Cortex of kidney (tissue), 1 donor: ENCODE measurements at places on chromosomes 12 and 14.

GRCh38 chr14:50063876-50064420, 52.4 kb downstream of the VCPKMT start:
- DNase-seq, result no peak

DNA sequence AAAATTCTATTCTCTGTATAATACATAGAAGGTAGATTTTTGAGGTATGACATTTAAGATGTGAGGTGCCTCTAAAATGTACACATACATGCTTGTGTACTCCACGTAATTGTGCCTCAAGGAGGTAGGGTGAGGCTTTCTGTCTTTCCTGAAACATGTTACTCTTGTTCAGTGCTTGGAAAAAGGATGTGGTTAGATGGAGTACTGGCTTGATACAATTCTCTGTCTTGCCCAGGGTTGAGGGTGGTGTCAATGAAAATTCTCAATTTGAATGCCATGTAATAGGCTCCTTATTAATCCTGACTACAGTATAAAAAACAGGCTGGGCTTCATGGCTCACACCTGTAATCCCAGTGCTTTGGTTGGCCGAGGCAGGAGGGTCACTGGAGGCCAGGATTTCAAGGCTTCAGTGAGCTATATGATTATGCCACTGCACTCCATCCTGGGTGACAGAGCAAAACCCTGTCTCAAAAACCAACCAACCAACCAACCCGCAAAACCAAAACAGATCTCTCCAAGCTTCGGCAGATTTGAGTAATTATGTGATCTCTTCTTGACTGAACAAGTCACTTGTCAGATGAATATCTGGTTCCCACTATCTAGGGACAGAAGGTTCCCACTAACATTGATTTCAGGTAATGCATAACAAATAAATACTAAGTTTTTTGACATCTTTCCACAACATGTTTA, 41.6 kb downstream of the RCOR1 start:
- DNase-seq, result no peak

- no peak for DNase-seq
These were observed 2.1 kb downstream of the SIX4 start for GRCh38 chr14:60722107-60722356.

- DNase-seq, result no peak
These were observed 6.0 kb downstream of the KRT79 start for GRCh38 chr12:52828156-52828555.

DNA sequence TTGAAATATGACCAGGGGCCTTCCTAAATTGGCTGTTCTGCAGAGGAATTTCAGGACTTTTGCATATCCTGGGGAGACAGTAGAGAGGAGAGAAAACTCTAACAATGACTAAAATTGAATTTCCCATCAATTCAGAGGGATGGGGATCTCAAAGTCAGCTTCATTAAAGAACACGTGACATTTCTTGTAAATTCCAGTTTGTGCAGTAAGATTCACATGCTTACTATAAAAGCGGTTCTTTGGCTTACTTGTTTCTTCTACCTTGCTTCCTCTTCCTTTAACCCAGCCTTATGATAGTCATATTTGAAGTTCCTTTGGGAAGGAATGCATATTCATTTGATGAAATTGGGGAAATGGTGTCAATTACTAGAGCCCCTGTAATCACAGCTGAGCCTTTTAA, 143.7 kb upstream of the GZMB start:
- no peak for DNase-seq

DNA sequence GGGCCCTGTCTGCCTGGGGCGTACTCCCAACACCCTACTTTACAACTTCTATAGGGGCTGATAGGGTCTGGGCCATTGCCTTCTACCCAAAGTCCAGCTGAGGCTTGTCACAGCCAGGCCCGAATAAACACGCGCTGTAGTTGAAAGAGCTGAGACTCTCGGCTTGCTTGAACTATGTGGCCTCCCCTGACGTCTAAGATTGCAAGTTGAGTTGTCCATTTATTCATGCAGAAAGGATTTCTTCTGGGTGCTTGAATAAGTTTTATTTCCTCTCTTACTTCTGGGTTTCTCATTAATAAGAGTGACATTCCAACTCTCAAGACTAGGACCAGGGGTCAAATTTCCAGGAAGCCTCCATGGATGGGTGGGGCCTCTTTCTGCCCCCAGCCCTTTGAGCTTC, 74.4 kb upstream of the VRK1 start:
- DNase-seq, result no peak

GRCh38 chr14:56199982-56200577, 81.9 kb downstream of the PELI2 start:
- no peak for DNase-seq

DNA sequence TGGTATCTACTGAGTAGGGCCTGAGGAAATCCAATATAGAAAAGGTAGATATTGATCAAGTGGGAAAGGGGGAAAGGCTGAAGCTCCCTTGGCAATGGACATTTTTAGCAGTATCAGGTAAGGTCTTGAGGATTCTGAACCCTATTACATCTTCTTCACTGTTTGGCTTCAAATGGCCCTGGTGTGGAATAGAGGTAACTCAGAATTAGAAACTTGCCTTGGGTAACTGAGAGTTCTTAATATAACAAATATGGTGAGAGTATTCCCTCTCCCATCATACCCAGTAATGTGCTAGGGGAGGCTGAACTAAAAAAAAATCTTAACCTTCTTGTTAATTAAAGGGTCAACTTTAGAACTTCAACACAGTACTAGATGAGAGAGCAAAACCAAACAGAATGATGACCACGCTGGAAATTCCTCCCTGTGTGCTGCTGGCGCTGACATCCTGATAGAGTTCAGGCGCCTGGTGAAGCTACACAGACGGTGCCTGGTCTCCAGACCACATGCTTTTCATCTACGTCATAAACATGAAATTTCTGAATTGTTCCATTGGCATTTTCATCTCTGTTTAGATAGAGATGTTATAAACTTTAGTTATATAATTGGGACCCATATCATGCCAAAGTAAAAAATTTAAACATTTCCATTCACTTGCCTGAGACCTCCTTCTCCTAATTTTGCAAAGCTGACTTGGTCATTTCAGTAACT, 128.3 kb downstream of the AKAP6 start:
- DNase-seq, result no peak
